Activated T-cell treated with anti-CD3 and anti-CD28 coated beads, Interleukin-2, amount 50 U/mL, for 72 hours (primary cell): ENCODE measurements at places on chromosomes 1 and 21. TPM values are rescaled to one million over a fixed set of nuclear protein-coding genes. Genes with fewer than 3 reads are reported as not detected.

- peak overlapping the region; percentile 98 for H3K27ac ChIP-seq
- peaks cover 86% of the 10 kb centered on the region for H3K4me1 ChIP-seq
- H3K27me3 ChIP-seq, result no peaks in the 10 kb centered on the region
Measured at GRCh38 chr21:33977721-33978369, 62.2 kb upstream of the ATP5PO start.

DNA sequence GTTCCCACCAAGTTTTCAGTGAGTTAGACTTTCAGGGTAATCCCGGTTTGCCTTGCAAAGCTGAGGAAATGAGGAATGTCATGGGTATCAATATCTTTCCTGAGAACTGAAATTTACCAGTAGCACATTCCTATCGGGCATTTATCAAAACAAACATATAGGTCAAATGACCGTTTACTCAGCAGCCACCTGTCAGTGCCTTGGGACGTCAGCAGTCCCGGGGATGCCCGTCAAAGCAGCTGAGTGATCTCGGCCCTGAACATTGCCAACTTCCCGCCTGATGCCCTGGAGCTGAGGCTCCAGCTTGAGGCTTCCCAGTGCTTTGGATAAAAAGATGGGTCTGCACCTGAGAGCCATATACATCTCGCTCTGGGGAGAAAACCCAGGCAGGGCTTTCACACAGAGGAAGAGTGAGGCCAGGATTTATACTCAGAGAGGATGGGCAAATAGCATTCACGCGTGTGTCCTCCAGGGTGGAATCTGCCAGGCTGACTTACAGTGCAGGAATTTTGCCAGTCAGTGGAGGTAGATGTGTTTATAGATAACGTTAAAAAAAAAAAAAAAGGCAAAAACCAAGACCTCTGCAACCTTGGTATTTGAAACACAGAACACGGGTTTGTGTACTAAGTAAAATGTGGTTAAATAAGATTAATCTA lies 435.7 kb upstream of the VAMP3 start:
- no peak overlapping the region for H3K4me3 ChIP-seq
- H3K27ac ChIP-seq, result no peak overlapping the region
- H3K36me3 ChIP-seq, result no peaks in the 10 kb centered on the region
- no peaks in the 10 kb centered on the region for H3K27me3 ChIP-seq
- no peaks in the 10 kb centered on the region for H3K4me1 ChIP-seq

DNA sequence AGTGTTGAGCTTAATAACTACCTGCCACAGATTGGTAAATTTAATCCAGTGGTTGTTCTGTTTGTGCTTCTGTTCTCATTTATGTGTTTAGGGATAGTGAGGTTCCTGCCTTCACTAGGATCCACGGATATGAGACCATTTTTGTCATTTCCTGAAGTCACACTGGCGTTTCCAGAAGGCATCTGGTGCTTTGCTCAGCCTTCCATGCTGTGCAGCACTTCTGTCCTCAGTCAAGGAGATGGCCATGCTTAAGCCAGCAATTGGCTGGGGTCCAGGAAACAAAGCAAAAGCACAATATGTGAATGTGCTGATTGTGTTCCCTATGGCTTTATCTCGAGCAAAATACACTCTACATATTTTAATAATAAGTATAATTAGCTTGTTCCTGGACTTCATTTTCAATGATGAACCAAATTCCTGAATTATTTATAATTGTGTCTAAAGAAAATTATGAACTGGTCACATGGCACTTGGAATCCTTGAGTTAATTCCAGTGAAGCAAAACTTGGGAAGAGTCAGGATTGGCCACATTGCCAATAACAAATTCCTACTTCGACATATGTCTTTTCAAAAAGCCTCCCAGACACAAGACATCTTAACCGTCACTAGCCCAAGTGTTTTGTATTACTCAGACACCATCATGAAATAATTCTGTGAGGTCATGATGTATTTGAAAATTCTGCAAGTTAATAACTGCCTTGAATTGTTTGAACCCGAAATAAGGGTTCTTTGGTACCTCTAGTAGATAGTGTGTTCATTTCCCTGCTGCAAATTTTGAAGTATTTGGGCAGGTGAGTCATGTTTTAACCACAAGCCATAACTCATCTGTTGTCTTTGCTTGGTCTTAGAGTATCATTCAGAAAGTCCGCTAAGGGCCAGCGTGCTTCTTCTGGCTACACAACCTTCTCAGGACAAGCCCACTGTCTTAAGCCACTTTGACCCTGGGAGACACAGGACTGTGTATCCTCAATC lies 412.4 kb downstream of the DISC1 start:
- no peak overlapping the region for H3K27ac ChIP-seq
- DNase-seq, result no peak
- H3K36me3 ChIP-seq, result no peaks in the 10 kb centered on the region
- no peak overlapping the region for H3K4me3 ChIP-seq
- no peaks in the 10 kb centered on the region for H3K4me1 ChIP-seq
- H3K27me3 ChIP-seq, result no peaks in the 10 kb centered on the region

GRCh38 chr1:155051342-155051776 lies 243 bp downstream of the ADAM15 start:
- peaks cover 26% of the 10 kb centered on the region for H3K4me1 ChIP-seq
- H3K4me3 ChIP-seq, result peak overlapping the region; percentile 91
- H3K27ac ChIP-seq, result no peak overlapping the region
- DNase-seq, result no peak

DNA sequence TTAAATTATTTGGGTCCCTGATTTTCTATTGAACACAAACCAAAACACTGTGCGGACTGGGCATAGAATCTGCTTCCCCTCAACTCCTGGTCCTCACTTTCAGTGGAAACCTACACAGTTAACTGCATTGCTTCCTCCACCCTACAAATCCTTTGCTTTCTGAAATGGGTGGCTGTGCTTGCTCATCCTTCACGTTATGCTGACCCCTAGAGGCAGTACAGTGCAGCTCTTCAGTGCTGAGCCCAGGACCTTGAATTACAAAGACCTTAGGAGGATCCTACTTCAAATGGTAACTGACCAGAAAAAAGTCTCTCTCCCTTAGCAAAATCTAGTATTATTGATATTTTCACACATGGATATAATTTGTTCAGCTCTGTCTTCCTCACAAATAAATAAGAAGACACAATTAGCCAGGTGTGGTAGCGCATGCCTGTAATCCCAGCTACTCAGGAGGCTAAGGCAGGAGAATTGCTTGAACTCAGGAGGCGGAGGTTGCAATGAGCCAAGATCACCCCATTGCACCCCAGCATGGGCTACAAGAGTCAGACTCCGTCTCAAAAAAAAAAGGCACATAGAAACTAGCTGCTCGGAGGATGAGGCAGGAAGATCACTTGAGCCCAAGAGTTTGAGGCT lies 63.4 kb upstream of the L1TD1 start:
- no peaks in the 10 kb centered on the region for H3K36me3 ChIP-seq
- H3K27me3 ChIP-seq, result no peaks in the 10 kb centered on the region
- H3K4me1 ChIP-seq, result no peaks in the 10 kb centered on the region
- no peak overlapping the region for H3K4me3 ChIP-seq

DNA sequence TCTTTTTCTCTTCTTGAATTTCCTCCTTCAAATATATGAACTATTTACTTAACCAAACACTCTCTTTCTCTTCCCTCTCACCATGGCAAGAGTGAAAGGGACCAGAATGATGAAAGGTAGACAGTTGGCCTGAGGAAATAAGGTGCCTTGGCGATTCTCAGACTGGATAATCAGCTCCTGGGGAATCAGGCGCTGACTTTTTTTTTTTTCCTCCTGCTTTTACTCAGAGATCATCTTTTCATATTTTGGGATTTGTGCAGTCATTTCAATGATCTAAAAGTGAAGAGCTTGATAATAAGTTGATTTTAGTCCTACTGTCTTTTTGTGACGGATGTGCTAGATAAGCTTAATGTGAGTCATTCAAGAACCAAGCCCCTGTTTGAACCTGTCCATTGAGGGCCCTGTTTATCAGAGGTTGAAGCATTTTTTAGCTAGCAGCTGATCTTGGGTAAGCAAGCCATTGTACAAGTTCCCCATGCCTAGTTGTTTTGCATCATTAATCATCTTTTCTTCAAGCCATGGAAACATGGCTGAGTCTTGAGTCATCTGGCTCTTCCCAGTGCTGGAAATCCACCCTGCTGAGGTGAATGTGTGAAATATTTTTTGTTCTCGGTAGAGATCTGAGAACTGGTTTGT lies 40.8 kb downstream of the ITSN1 start:
- H3K4me3 ChIP-seq, result no peak overlapping the region
- H3K36me3 ChIP-seq, result no peaks in the 10 kb centered on the region
- no peaks in the 10 kb centered on the region for H3K4me1 ChIP-seq
- DNase-seq, result no peak
- H3K27me3 ChIP-seq, result no peaks in the 10 kb centered on the region
- no peak overlapping the region for H3K27ac ChIP-seq

GRCh38 chr1:230923176-230923575 lies 54.9 kb upstream of the C1orf198 start:
- H3K27me3 ChIP-seq, result no peaks in the 10 kb centered on the region
- no peak for DNase-seq
- H3K4me3 ChIP-seq, result no peak overlapping the region
- H3K36me3 ChIP-seq, result peaks cover 7% of the 10 kb centered on the region

- H3K27me3 ChIP-seq, result peaks cover 37% of the 10 kb centered on the region
- peak; percentile 83 for DNase-seq
- peaks cover 9% of the 10 kb centered on the region for H3K4me1 ChIP-seq
- no peaks in the 10 kb centered on the region for H3K36me3 ChIP-seq
- peak overlapping the region; percentile 79 for H3K4me3 ChIP-seq
Measured at GRCh38 chr1:228059634-228060457, 22.7 kb upstream of the ARF1 start.

DNA sequence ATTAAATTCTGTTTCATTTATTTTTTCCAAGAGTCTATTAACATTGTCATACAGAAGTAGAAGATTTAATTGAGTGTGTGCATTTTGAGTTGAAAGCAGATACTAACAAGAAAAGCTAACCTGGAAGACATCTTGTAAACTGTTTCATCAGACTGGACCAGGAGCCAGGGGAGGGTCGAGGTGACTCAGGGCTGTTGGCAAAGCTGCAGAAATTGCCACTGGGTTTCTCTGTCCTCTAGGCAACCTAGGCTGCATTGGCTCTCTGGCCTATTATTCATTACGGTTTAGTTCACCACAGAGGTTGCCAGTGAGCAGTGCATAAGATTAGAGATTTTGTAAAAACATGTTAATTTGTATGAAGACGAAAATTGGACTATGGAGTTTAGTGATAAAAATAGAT lies 27.5 kb downstream of the ERG start:
- H3K27me3 ChIP-seq, result peaks cover 55% of the 10 kb centered on the region
- no peaks in the 10 kb centered on the region for H3K4me1 ChIP-seq
- H3K27ac ChIP-seq, result no peak overlapping the region
- no peak for DNase-seq
- peaks cover 2% of the 10 kb centered on the region for H3K36me3 ChIP-seq

The KIF2C gene
- total RNA-seq, result 134 TPM
